Hepatic stellate cell (primary cell): ENCODE measurements at places on chromosomes 2 and 18.

DNA sequence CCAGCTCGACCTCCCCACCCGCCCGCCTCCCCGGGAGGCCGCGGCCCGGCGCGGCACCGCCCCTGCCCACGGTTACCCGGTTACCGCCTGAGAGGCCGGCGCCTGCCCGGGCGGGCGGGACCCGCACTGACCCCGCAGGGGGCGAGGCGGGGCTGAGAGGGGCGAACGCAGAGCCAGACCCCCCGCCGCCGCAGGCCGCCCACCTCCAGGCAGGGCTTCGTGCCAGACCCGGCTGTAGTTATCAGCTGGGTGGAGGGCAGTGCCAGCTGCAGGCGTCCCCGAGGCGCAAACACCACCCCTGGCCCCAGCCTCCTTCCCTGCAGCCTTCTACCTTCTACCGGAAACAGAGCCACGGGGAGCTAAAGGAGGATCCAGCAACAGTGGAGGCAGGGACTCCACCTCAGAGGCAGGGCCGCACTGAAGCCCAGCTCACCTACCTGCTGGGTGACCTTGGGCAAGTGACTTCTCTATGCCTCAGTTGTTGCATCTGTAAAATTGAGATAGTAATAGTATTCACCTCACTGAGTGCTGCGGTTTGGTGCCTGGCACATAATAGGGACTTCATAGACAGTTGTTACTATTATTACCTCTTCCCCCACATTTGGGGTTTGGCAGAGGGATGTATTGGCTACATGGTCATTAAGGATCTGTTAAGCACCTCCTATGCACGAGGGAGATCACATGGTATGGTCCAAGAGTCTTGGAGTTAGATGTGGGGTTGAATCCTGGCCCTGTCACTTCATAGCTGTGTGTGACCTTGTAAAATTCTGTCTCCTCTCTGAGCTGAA is 231.6 kb upstream of the SMAD2 start:
- no peak for DNase-seq

- no peak for DNase-seq
Observed at GRCh38 chr2:75764611-75765010, 53.9 kb upstream of the GCFC2 start.

DNA sequence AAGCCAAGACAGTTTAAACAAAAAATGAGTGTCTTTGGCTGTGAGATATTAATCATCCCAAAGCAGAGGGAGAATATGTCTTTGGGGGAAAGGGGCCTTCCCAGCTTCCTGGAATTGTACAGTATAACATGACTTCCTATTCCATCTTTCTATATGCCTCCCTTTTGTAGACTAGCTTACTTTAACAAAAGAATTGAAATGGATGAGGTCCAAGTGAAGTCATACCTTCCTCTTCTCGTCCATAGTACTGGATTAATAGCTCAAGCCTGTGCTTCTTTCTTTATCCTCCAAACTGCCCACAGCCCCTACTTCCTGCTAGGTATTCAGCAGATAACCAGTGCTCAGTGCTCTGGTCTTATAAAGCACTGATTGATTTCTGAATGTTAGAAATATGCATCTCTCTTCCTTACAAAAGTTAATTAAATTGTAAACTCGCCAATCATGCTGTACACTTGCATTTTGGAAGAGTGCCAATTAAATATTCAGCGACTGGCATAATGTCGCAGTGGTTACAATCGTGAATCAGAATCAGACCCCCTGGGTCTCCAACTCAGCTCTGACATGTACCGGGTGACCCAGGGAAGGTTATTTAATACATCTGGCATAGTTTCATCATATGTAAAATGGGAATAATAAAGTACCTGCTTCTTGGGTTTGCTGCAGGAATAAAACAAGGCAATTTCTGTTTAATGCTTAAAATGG is 325.1 kb downstream of the RND3 start:
- DNase-seq, result no peak

- DNase-seq, result no peak
Observed at GRCh38 chr18:74422541-74422940, 34.6 kb downstream of the DIPK1C start.

DNA sequence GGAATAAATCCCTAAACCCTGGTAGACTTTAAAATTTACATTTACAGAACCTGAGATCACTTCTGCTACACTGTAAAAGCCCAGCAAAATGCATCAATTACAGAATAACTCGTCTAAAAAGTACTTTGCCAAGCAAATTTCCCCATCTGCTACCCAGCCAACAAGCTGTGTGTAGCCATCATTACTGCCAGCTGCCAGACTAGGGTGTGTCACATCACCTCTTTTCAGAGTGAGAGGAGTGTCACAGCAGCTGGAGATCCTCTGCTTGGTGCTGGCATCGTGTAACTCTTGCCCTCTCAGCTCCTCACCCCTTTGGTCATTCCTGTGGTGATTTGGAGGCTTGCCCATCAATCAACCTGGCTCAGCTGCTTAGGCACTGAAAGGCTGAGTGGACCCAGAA is 340.4 kb upstream of the MMADHC start:
- no peak for DNase-seq

DNA sequence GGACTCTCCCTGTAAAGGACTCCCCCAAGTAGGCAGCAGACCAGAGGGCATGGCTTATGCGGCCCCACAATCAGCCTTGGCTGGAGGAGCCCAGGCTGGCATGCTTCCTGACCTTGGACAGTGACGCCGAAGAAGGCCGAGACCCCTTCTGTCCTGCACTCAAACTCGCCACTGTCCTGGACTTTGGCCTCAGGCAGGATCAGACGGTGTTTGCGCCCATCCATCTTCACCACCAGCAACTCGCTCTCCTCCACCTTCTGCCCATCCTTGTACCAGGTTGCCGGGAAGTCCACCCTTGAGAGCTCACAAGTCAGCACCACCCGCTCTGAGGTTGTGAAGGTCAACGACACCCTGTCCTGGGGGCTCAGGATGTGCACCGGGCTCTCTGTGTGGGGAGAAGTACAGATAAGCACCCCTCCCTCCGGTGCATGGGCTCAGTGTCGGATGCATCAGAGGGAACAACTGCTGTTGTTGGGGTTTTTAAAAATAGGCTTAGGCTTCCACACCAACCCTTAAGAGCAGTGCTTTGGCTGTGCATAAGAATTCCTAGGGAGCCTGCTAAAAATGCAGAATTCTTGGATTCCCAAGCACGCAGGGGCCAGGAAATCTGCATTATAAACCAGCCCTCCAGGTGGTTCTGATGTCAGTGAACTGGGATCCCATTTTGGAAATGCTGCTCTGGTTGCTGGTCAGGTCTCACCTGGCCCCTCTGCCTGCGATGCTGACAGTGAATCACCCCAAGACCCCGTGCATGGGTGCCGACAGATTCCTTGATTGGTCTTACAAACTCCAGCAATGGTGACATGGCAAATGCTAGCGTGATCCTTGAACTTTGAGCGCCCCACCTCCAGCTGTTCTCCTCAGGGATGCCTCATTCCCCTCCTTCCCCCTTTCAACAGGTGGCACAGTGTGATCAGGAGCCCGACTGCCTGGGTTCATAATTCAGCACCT is 5.9 kb downstream of the OBSL1 start:
- no peak for DNase-seq

- peak; percentile 76 for DNase-seq
Observed at GRCh38 chr18:3008541-3008940, 4.4 kb downstream of the LPIN2 start.

GRCh38 chr18:48673853-48674721 is 135.3 kb downstream of the CTIF start:
- DNase-seq, result no peak

DNA sequence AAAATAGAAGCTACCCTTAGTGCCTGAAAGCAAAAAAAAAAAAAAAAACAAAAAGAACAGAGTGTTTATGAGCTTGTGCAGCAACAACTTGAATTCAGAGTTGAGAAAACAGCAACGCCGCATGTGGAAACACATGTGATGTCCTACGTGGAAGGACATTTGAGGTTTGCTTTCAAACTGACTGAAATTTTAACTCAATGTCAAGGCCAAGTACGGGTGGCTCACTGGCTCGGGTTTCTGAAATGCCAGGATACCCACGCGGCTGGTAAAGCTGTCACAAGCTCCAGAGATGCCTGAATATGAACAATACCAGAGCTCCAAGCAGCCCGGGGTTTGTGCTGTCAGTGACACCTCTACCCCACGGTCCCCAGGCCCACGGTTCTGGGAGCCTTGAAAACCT is 72.2 kb upstream of the THOC1 start:
- DNase-seq, result no peak

GRCh38 chr2:236675051-236675450 is 105.4 kb downstream of the ACKR3 start:
- no peak for DNase-seq

DNA sequence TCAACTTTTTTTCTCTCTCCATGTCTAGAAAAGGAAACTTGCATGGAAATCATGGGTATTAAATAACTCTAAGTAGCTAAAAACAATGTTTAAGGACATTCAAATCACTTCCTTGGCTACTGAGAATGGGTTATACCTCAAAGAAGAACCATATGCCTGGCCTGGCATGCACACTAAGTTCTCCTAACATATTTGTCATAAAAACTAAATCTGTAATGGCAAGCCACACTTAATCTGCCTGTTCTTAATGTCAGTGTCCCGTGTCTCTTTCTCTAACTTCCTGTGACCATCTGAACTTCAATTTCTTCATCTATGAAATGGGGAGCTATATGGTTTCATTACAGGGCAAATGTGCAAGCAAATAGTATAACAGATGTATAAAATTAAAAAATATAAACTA is 11.1 kb downstream of the PDE1A start:
- DNase-seq, result no peak

- no peak for DNase-seq
Observed at GRCh38 chr18:25516747-25517498, 165.0 kb upstream of the ZNF521 start.

DNA sequence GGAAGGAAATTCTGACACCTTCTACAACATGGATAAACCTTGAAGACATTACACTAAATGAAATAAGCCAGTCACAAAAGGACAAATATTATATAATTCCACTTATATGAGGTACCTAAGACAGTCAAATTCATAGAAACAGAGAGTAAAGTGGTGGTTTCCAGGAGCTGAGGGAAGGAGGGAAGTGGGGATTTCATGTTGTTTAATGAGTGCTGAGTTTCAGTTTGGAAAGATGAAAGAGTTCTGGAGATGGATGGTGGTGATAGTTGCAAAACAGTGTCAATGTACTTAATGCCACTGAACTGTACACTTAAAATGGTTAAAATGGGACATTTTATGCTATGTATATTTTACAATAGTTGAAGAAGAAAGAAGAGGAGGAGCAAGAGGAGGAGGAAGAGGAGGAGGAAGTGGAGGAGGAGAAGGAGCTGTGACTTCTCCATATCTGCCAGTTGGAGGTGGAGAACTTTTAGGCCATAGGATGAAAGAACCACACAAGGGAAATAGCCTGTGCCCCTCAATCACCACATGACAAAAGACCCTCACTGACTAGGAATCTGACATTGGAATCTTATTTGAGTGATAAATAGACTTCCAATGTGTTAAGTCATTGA is 55.3 kb upstream of the LGALSL start:
- no peak for DNase-seq

DNA sequence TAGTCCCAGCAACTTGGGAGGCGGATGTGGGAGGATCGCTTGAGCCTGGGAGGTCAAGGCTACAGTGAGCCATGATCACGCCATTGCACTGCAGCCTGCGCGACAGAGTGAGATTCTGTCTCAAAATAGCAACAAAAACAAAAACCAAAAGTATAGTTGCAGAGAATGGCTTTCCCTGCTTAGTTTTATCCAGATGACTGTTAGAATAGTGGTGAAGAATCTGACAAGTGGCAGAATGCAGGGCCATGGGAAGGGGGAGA is 53.8 kb downstream of the NEDD4L start:
- DNase-seq, result no peak

GRCh38 chr2:20218331-20219320 is 6.3 kb downstream of the SDC1 start:
- no peak for DNase-seq

DNA sequence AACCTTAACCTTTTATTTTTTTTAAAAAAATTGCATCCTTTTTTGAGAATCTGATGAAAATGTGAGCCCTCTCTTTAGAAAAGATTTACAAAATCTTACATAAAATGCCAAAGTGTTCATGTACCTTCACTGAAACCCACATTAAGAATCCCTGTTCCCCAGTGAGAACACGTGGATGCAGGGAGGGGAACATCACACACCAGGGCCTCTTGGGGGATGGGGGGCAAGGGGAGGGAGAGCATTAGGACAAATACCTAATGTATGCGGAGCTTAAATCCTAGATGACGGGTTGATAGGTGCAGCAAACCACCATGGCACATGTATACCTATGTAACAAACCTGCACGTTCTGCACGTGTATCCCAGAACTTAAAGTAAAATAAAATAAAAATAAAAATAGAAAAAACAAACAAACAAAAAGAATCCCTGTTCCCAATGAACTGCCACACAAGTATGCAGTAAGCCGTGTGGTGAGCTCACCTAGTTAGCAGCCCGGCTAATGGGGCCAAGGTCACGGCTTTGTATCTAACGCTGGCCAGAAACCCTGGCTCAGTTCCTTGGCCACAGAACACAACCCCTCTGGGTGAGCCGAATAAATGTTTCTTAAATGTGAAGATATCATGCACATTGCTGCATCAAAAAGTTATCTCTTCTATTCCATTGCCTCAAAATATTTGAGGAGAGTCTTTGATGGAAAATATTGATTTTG is 41.4 kb downstream of the CHST9 start:
- DNase-seq, result no peak

- DNase-seq, result no peak
Observed at GRCh38 chr2:422676-423435, 135.0 kb upstream of the ALKAL2 start.

GRCh38 chr18:47815486-47816270 is 114.8 kb downstream of the SMAD2 start:
- DNase-seq, result no peak

DNA sequence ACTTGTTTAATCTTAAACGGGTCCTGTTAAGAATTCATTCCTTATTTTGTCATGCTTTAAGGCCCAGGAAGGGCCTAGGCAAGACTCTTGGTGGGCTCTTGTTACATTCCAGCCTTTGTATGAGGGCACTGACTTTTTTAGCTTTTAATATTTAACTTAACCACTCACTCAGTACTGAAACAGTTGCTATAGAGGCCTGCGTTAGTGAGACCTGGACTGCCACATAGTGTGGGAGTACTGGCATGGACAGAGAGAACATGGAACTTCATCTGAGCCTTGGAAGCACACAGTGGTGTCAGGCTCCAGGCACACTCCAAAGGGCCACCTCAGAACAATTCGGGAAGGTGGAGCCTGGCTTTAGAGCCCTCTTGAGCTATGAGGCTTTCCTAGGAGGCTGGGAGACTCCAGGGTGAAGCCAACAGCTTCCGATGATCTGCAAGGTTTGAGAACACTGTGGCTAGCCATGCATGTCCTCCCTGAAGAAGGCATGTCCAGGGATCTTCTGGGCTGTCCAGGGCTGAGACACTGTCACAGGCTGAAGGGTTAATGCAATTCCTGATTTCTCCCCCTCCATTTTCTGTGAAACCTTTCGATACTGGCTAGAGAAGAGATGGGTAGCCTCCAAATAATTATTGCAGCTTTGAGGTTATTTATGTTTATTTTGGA is 155.4 kb upstream of the ACAA2 start:
- DNase-seq, result no peak

GRCh38 chr2:39455826-39456225 is 18.7 kb upstream of the MAP4K3 start:
- DNase-seq, result no peak

- no peak for DNase-seq
Observed at GRCh38 chr2:31275976-31276375, 42.0 kb downstream of the EHD3 start.
